CD8-positive, alpha-beta T cell (primary cell): ENCODE measurements at places on chromosomes 3 and 15.

GRCh38 chr3:42651248-42652091 lies 2.0 kb upstream of the ZBTB47 start:
- DNase-seq: no peak

DNA sequence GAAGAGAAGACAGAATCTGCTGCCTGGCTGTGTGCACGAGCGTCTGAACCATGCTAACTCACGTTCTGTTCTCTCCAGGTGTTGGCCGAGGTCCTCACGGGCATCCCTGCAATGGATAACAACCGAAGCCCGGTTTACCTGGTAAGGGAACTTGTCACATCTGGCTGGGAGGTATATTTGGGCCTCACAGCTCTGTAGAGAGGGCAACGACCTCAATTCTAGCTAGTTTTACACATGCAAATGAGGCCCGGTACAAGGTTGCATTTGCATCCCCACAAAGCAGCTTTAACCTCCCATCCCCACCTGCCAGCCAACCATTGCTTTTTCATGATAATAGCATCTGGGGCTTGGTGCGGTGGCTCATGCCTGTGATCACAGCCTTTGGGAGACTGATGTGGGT lies 22.0 kb upstream of the TATDN2 start:
- DNase-seq: no peak

DNA sequence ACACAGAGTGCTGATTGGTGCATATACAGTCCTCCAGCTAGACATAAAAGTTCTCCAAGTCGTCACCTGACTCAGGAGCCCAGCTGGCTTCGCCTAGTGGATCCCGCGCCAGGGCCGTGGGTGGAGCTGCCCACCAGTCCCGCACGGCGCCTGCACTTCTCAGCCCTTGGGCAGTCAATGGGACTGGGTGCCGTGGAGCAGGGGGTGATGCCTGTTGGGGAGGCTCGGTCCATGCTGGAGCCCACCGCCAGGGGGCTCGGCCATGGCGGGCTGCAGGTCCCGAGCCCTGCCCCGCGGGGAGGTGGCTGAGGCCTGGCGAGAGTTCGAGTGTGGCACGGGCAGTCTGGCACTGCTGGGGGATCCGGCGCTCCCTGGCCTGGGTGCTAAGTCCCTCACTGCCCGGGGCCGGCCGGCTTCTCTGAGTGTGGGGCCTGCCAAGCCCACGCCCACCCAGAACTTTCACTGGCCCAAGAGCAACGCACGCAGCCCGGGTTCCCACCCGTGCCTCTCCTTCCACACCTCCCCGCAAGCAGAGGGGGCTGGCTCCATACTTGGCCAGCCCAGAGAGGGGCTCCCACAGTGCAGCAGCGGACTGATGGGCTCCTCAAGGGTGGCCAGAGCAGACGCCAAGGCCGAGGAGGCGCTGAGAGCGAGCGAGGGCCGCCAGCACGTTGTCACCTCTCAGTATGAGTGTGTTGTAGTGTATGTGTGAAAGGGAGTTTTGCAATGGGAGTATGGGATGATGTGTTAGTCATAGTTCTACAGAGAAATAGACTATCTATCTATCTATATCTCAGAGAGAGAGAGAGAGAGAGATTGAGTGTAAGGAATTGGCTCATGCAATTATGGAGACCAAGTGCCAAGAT lies 69.0 kb downstream of the UBE2E2 start:
- DNase-seq: no peak

DNA sequence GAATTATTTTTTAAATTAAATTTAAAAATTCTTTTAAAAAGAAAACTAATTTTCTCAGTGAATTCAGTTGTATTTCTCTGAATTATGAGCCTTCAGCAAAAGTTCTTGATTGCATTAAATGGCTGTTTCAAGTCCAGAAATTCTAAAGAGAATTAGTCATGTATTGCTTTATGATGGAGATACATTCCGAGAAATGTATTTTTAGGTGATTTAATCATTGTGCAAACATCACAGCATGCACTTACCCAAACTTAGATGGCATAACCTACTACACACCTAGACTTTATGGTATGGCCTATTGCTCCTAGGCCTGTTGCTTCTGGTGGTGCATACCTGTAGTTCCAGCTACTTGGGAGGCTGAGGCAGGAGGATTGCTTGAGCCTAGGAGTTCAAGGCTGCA lies 44.3 kb upstream of the GCNT3 start:
- no peak for DNase-seq

- no peak for DNase-seq
Observed at GRCh38 chr3:189584645-189585044, 46.5 kb upstream of the TP63 start.

DNA sequence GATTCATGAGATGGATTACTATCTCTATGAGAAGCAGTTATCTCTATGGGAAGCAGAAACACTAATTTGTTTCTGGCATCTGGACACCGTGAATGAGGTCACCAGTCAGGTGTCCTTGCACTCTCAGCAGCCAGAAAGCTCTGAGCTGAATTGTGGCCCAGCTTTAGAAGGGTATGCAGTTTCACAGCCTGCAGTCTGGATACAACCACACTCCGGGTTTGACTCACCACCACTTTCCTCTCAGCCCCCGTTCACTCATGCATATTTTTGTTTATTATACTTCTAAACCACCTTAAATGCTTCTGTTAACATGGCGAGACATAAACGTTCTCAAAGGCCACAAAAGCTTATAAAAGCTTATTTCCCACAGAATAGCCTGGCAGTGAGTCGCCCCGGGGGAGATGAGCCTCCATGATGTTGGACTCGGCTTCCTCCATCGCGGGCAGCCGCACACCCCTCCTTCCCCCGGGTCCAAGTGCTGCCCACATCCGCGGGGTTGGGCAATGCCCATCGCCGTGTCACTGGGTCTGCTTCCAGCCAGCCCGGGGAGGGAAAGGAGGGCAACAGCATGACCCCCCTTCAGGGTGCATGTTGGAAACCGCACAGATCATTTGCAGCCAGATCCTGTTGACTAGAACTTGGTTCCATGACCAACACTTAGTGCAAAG lies 16.8 kb upstream of the SLC41A3 start:
- no peak for DNase-seq

DNA sequence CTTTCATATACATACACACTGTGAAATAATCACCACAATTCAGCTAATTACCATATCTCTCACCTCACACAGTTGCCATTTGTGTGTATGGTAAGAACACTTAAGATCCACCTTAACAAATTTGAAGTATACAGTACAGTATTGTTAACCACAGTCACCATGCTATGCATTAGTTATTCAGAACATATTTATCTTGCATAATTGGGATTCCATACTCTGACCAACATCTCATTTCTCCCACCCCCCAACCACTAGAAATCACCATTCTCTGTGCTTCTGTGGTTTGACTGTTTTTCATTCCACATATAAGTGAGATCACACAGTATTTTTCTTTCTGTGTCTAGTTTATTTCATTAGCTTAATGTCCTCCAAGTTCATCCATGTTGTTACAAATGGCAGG lies 247.7 kb upstream of the CTNNB1 start:
- DNase-seq: no peak

DNA sequence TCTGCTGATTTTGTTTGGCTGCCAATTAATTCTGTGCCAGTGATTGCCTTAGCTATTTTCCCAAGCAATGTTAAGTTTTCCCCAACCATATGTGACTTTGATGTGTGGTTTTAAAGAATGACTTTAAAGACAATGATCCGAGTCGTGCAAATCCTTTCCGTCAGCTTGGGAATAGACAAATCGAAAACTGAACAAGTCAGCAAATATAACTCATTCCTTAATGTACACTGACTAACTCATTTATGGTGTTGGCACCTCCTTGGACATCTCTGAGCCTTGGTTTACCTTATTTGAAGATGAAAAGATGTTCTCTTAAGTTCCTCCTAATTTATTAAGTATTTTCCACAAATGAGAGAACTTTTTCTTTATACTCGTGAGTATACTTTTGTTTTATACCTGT lies 249.4 kb upstream of the SLCO3A1 start:
- DNase-seq: no peak

GRCh38 chr3:189363590-189364255 lies 192.0 kb downstream of the TPRG1 start:
- DNase-seq: no peak

DNA sequence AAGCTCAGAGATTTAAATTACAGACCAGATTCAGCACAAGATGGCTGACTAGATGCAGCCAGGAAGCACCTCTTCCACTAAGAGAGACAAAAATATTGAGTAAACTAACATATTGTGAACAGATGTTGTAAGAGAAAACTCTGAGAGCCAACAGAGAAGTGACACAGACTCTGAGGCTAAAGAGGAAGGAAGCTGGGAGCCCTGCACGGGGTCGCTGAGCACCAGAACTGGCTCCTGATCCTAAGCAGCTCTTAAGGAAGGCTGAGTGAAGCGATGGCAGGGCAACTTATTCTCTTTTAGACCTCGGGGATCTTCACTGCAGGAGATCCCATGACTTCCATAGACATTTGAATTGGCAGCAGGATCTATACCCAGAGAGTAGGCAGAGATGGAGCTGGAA lies 578.0 kb upstream of the GRM7 start:
- no peak for DNase-seq

GRCh38 chr3:169759256-169759655 lies 5.6 kb downstream of the TERC start:
- no peak for DNase-seq

DNA sequence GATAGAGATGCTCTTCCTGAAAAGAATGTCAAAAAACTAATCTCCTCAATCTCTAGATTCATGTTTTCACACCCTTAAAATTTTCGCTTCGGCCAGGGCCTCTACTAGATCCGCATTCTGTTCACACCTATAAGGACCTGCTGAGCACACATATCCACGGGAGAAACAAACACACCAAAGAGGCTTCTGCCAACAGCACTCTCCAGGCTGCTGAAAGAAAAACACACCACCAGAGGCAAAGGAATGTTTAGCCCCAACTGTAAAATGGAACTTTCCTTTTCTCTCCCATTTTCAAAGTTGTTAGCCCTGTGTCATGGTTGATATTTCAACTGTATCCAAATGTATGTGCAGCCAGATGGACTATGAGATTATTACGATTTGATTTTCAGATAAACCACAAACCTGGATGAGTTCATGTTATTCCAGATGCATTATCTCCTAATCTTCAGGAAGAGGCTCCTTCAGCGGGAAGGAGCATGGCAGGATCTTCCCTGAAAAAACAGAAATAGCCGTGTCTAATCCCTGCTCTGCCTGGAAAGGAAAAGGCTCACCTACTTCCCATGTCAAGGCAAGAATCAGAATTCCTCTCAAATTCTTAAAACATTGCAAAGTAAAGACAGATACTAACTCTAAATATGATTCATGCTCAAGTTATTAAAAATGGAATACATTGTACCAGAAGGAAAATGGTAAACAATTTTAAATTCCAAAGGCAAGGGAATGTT lies 442.7 kb upstream of the NR2F2 start:
- no peak for DNase-seq
